ENCODE measurements at places on chromosomes 11 and 22.
A peak's percentile ranks its signal among the peaks of the same experiment; 100 is the strongest.

DNA sequence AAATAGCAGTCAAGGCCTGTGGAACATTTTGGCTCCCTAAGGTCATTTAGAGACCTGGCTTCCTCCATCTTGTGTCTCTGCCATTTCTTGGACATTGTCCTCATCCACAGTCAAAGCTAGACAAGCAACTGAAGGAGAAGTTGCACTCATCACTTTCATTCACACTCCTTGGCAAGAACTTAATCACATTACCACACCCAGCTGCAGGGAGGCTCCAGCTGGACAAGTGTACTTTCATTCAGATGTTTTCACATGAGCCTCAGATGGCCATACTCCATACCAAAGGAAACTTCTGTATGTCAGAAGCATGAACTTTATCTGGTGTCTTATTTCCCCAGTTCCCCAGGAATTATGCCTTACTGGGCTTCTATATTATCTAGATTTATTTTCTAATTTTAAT is 537.4 kb downstream of the TMEM135 start:
- DNase-seq, result no peak

GRCh38 chr11:12248330-12248729 is 129.0 kb upstream of the PARVA start:
- no peak for DNase-seq

- DNase-seq, result no peak
Measured at GRCh38 chr11:133930053-133930766, 26.6 kb downstream of the IGSF9B start.

DNA sequence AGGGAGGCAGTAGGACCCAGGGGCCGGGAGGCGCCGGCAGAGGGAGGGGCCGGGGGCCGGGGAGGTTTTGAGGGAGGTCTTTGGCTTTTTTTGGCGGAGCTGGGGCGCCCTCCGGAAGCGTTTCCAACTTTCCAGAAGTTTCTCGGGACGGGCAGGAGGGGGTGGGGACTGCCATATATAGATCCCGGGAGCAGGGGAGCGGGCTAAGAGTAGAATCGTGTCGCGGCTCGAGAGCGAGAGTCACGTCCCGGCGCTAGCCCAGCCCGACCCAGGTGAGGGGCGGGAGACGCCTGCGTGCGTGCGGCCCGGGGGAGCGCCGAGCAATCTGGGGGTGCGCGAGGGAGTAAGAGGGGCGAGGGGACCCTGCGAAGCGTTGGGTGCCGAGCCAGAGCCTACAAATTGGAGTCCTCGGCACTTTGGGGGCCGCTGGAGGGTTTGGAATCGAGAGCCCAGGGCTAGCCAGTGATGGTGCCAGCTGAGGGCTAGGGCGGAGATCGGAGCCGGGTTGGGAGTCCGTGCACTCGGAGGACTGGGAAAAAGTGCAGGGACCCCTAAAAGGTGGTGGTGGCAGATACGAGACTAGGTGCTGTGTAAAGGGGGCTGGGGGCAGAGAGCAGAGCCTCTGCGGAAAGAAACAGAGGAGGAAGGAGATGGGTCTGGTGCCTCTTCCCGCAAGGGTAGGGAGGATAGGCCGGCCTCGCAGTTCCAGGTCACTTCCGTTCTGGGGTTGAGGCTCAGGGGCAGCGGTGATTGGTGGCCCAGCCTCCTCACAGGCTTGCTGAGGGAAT is at the start of gene SERPINH1:
Gene SERPINH1, plus strand, starts transcription at position 206 of the 788 bp plus-strand sequence. CDS start 4,097 bp downstream, outside the sequence.
- peak; percentile 64 for DNase-seq

DNA sequence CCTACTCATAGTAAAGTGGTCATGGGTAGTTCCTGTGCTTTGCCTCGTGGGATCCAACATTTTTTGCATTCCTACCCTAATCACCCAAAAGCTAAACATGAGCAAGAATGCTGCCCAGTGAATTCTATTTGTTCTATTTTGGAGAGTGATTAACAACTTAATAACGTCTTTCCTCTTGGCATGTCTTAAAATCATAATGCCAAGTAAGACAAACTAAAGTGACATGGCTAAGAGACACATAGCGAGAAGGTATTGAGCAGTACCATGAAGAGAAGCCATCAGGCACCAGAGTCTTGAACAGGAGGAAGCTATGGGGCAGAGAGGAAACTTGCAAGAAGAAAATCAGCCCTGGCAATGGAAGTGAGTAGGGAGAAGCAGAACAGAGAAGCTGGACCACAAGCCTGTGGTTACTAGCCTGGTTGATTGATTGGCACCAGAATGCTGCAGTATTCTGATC is 32.0 kb downstream of the EXPH5 start:
- no peak for DNase-seq

Data from CD4-positive, alpha-beta T cell treated with Interleukin-17A for 1 hour (primary cell).